ENCODE measurements at places on chromosomes 1 and 21.

DNA sequence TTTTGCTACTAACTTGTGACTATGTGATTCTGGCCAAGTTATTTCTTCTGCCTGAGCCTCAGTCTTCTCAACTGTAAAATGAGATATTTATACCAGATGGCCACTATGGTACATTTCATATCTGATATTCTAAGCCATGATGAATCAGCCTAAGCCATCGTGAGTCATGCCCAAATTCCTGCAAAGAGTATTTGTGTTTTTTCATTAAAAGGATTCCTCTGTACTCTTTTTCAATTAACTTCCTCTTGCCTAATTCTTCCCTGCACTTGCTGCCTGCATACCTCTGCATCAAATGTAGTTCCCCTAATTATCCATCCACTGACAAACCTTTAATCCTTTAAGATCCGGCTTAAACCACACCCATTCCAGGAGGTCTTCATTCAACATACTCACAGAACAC lies 575.1 kb upstream of the BEND5 start:
- DNase-seq = no peak

- DNase-seq = no peak
Measured at GRCh38 chr1:81439046-81439823, 361.5 kb upstream of the ADGRL2 start.

DNA sequence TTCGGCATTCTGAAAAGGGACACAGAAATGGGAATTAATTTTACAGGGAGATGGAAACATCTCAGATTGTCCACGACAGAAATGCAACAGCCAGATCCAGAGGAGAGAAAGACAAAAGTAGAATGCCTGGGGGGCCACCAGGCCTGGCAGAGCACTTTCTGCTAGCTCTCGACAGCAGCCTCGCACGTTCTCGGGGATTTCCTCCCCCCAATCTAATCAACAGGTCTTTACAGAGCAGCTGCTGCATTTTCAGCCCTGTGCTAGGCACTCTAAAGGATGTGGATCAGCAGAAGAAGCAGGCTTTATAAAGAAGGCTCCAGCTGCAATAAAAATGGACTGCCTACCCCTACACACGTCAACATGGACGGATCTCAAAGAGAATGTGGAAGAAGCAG lies 10.6 kb downstream of the CSRP1 start:
- no peak for DNase-seq

GRCh38 chr1:92419642-92420041 lies 67.1 kb downstream of the GFI1 start:
- DNase-seq = no peak

DNA sequence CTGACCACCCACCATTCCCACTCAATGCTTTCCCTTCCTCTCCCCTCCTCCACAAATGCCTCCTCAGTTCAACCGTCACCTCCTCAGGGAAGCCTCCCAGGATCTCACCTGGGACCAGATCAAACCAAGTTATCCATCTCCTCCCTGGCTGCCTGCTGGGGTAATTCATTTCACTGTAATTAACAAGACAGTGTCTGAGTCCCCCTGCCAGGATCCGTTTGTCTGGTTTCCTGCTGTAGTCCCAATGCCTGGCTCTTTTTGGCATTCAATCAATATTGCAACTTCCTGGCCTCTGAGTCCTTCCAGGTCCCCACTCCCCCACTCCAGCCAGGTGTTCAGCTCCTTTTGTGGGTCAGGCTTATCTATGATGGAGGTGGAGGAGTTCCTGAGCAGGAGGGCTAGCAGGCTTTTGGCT lies 687.7 kb downstream of the PTPRU start:
- no peak for DNase-seq

DNA sequence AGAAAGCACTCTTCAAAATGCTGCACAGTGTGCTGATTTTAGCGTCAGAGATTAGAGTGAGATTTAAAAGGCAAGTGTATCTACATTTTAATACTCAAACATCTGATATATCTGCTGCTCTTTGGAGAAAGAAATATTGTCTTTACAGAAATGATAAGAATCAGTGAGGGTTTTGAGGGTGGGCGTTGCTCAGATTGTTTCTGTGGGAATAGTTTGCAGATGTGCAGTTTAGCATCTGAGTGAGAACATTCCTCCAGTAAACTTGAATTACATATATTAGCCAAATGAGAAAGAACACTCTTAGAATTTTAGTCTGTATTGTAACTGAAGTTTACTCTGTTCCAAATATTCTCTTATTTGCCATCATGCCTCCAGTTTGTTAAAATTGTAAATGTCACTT lies 549.2 kb downstream of the NEGR1 start:
- DNase-seq = no peak

DNA sequence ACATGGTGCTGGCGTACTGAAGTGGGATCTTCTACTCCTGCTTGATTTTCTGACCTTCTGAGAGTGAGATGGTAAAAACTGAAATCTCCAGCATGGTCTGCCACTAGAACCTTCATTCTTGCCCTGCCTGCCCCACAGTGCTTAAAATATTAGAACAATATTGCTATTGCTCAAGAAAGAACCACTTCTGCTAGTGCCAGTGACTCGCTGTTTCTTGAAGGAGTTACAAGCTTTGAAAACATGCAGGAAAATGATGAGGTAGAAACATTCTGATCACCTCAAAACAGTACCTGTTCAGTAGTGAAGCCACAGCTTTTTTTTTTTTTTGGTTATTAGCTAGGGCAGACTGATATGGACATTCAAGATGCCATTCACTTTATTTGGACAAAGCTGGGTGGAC lies 95.3 kb downstream of the BACH1 start:
- no peak for DNase-seq

GRCh38 chr21:36022427-36023091 lies 37.8 kb downstream of the SETD4 start:
- DNase-seq = no peak

DNA sequence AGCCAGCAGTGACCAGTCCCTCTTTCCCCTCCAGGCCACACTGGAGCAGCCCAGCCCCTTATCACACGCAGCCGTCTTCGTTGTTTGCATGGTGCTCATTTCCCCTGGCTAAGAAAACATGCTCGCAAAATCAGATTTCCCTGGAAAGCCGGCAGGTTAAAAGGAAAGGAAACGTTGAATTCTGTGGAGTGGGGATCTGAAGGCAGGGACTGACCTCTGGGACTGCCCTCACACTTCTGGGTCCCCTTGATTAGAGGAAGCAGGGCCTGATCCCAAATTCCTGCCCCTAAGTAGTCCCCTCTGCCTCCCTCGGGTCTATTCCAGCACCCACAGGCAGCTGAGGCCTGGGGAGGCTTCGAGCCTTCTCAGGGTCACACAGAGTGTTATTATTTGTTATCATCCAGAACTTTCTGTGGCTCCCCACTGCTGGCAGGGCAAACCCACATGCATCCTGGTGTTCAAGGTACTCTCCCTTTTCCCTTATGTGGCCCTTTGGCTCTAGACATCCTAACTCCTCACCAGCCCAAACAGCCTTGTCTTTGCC lies 125.2 kb upstream of the ZBTB40 start:
- no peak for DNase-seq

- no peak for DNase-seq
Measured at GRCh38 chr1:201093962-201094361, 18.3 kb downstream of the CACNA1S start.

GRCh38 chr1:94549706-94550105 lies 8.1 kb upstream of the F3 start:
- DNase-seq = no peak

DNA sequence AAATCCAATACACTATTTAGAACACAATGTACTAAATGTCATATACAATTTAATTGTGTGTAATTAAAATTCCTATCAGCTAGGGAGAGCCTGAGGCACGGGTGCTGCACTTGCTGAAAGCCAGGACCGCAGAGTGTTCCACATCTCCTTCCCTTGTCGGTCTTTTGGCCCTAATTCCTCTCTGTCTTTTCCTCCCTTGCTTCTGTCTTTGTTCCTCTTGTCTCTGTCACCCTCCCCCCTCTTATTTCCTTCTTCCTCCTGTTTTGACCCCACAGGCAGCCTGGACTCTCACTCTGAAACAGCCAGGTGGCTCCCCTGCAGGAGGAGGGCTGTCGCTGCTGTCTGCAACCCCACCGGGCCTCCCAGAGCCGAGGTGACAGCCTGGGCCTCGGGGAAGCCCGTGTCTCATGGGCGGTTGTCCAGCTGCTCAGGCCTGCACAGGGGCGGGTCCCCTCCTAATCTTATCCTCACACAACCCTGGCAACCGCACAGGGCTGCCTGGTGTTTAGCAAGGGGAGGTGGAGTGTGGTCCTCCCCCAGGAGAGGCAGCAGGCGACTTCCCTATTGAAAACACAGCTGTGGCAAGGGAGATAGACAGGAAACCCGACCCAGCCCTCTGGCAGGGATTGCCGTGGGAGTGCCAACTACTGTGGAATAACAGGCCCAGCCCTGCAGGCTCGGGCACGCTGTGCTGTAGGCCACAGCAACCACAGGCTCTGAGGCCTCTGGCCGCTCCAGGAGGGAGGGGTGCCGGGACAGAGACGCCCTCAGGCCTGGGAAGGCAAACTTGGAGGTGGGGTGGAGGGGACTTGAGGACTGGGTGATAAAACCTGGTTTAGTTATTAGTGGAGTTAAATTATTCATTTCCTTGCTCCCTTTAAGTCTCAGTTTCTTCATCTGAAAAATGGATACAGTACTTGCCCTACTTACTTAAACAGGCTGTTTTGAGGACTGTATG lies 68.8 kb upstream of the WDR26 start:
- no peak for DNase-seq

DNA sequence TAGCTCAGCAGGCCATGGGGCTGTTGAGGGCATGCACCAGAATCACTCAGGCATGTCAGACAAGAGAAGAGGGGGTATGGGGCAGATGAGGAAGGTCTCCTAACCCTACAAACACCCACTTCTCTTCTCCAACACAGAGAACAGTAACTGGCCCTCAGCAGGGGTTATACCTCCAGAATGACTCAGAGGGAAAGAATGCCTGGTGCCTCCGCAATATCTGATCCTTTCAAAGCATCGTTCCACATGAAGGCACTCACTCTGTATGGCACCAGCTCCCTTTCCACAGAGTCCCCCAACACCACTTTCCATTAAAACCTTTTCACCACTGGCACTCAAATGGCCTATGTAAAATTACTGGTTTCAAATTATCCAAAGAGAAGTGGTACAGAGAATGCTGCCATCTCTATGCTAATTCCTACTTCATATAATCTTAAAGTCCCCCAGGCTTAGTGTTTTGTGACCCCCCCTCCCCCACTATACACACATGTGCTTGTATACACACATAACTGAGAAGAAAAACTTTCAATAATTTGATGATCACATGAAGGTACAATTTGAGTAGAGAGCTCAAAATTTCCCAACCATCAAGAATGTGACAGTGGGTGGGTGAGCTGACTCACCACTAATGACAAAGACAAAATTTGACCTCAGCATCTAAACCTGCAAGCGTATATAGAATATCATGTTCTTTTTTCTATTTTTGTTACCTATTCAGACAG lies 91.5 kb downstream of the SIPA1L2 start:
- peak; percentile 23 for DNase-seq

DNA sequence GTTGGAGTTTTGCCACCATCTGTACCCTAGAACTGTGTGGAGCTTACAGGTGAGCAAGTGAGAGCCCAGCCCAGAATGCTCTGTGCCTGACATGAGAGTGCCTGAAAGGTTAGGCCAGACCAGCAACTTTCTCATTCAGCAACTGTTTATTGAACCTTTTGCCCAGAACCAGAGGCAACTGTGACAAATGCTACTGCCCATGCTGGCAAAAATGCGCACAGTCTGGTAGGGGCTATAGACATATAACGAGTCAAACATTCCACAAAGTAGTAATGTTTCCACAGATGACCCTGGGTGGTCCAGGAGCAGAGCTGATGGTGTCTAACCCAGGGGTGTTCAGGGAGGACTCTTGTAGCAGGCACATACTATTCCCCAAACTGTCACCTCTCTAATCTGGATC lies 56.0 kb upstream of the GCLM start:
- DNase-seq = no peak

DNA sequence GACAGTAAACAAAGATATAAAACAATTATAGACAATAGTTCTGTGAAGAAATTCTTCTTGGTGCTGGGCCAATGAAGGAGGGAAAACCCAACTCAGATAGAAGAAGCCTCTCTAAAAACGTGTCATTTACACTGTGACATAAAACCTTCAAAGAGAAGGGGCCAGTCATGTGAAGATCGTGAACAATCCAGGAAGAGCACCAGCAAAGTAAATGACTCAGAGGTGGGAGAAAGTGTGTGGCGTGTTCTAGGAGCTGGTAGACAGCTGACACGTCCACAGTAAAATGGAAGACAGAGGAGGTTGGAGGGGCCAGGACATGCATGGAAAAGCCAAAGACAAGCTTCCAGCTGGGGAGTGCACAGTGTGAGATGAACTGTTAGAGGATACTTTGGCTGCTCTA lies 143.6 kb downstream of the VAV3 start:
- DNase-seq = no peak

DNA sequence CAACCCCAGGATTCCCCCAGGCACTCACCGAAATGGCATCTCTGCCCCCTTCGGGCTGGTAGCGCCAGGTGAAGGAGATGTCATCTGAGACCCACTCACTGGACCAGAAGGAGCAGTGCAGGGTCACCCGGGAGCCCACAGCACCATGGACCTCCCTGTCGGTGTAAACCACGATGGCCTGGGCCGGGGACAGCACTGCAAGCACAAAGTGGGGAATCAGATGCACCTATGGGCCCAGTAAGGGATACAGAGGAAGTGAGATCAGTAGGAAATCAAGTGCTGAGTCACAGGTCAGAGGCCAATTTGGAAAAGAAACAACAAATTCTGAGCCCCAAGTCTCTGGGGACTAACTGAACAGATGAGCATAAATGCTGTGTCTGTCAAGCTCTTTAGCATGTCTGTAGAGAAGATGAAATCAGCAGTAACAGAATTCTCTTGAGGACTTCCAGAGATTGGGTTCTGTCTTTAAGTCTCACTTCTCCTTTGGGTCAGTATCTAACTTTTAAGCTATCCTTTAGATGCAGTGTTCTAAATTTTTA lies 2.5 kb downstream of the MPZ start:
- DNase-seq = peak; percentile 8

GRCh38 chr1:212520746-212521145 lies 87.8 kb upstream of the ATF3 start:
- no peak for DNase-seq

DNA sequence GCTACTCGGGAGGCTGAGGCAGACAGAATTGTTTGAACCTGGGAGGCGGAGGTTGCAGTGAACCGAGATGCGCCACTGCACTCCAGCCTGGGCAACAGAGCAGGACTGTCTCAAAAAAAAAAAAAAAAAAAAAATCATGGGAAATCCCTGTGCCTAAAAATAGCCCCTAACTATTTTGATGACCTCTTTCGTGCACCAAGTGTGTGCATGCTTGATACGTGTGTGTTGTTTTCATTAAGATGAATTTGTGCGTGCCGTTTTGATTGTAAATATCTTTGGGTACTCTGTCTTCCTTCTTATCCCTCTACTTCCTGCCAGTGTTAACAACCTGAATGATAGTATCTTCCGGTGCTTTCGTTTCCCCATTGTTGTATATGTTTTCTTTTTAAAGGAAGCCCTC lies 9.8 kb downstream of the CACYBP start:
- DNase-seq = no peak
